Stimulated activated memory B cell treated with anti-CD40 and anti-IgM and Interleukin-4, amounts not matched to agents 10 μg/mL and 1 μg/mL and 100 μg/mL, for 72 hours (primary cell): ENCODE measurements at places on chromosomes 4 and X.
A peak's percentile ranks its signal among the peaks of the same experiment; 100 is the strongest.

GRCh38 chr4:113824396-113824795 lies 62.9 kb upstream of the CAMK2D start:
- H3K36me3 ChIP-seq: no peaks in the 10 kb centered on the region
- H3K27ac ChIP-seq: no peak overlapping the region
- no peaks in the 10 kb centered on the region for H3K27me3 ChIP-seq
- no peak for ATAC-seq

DNA sequence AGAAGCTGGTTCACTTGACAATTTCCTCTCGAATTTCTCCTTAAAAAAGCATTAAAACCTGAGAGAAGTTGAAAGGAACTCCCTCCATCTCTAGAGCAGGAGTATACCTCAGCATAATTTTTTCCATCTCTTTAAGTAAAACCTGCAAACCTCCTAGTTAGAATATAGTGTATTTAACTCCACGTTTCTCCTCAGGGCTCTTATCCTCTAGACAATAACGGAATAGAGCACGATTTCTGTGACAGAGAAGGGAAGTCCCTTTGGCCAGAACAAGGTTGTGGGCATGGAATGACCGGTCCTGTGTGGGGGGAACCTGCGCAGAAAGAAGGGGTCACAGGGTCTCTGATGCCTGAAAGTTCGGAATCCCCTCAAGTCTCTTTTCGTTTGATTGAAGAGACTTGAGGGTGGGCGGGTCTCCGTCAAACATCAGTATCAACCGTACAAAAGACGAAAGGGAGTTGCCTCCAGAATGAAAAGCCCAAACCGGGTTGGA lies 697 bp downstream of the ZNF280C start:
- peaks cover 9% of the 10 kb centered on the region for H3K4me1 ChIP-seq
- H3K4me3 ChIP-seq: peak overlapping the region; percentile 80
- H3K27me3 ChIP-seq: no peaks in the 10 kb centered on the region
- peak overlapping the region; percentile 73 for H3K27ac ChIP-seq
- ATAC-seq: no peak
- H3K36me3 ChIP-seq: no peaks in the 10 kb centered on the region

GRCh38 chr4:74932832-74933561 lies at the start of gene PARM1:
Gene PARM1, plus strand, starts transcription at chr4:74933116. Its CDS starts 212 bp downstream, at chr4:74933328.
- H3K27ac ChIP-seq: peak within 1 kb of the TSS; percentile 93
- peak within 1 kb of the TSS; percentile 98 for H3K4me3 ChIP-seq
- peaks cover 10% of the 10 kb centered on the region for H3K27me3 ChIP-seq
- peaks cover 40% of the 10 kb centered on the region for H3K4me1 ChIP-seq
- no peaks in the 10 kb centered on the region for H3K36me3 ChIP-seq

- peak; percentile 85 for ATAC-seq
- peak overlapping the region; percentile 87 for H3K4me3 ChIP-seq
- H3K4me1 ChIP-seq: peaks cover 28% of the 10 kb centered on the region
Measured at GRCh38 chr4:663438-664428, 10.3 kb downstream of the ATP5ME start.

GRCh38 chrX:132591719-132592275 lies 103.0 kb upstream of the MBNL3 start:
- ATAC-seq: no peak
- H3K36me3 ChIP-seq: no peaks in the 10 kb centered on the region
- H3K27ac ChIP-seq: no peak overlapping the region
- no peaks in the 10 kb centered on the region for H3K27me3 ChIP-seq
- no peaks in the 10 kb centered on the region for H3K4me1 ChIP-seq

- ATAC-seq: no peak
- H3K4me1 ChIP-seq: peaks cover 13% of the 10 kb centered on the region
- no peaks in the 10 kb centered on the region for H3K27me3 ChIP-seq
- peaks cover 45% of the 10 kb centered on the region for H3K36me3 ChIP-seq
Measured at GRCh38 chrX:2714551-2714950, 23.5 kb downstream of the CD99 start.

GRCh38 chr4:147206807-147207206 lies 261.1 kb upstream of the TTC29 start:
- ATAC-seq: no peak
- no peaks in the 10 kb centered on the region for H3K4me1 ChIP-seq
- no peak overlapping the region for H3K4me3 ChIP-seq
- H3K27me3 ChIP-seq: no peaks in the 10 kb centered on the region

GRCh38 chr4:110480031-110480549 lies 4.1 kb downstream of the ENPEP start:
- no peak overlapping the region for H3K27ac ChIP-seq
- no peak for ATAC-seq
- H3K4me3 ChIP-seq: no peak overlapping the region
- H3K36me3 ChIP-seq: no peaks in the 10 kb centered on the region

GRCh38 chr4:184192933-184193332 lies 24.7 kb downstream of the ENPP6 start:
- H3K27ac ChIP-seq: no peak overlapping the region
- no peaks in the 10 kb centered on the region for H3K36me3 ChIP-seq
- H3K4me3 ChIP-seq: no peak overlapping the region
- peaks cover 24% of the 10 kb centered on the region for H3K27me3 ChIP-seq
- no peak for ATAC-seq

GRCh38 chrX:66988331-66988730 lies 349.5 kb upstream of the EDA2R start:
- ATAC-seq: no peak
- no peak overlapping the region for H3K4me3 ChIP-seq
- H3K27ac ChIP-seq: no peak overlapping the region
- H3K27me3 ChIP-seq: no peaks in the 10 kb centered on the region
- H3K4me1 ChIP-seq: no peaks in the 10 kb centered on the region

DNA sequence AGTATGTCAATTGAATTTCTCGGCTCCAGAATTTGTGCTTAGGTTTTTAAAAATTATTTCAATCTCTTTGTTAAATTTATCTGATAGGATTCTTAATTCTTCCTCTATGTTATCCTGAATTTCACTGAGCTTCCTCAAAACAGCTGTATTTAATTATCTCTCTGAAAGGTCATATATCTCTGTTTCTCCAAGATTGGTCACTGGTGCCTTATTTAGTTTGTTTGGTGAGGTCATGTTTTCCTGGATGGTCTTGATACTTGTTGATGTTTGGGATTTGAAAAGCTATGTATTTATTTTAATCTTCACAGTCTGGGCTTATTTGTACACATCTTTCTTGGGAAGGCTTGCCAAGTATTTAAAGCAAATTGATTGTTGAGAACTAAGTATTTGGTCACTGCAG lies 24.7 kb upstream of the HERC3 start:
- ATAC-seq: no peak
- H3K27me3 ChIP-seq: peaks cover 34% of the 10 kb centered on the region

DNA sequence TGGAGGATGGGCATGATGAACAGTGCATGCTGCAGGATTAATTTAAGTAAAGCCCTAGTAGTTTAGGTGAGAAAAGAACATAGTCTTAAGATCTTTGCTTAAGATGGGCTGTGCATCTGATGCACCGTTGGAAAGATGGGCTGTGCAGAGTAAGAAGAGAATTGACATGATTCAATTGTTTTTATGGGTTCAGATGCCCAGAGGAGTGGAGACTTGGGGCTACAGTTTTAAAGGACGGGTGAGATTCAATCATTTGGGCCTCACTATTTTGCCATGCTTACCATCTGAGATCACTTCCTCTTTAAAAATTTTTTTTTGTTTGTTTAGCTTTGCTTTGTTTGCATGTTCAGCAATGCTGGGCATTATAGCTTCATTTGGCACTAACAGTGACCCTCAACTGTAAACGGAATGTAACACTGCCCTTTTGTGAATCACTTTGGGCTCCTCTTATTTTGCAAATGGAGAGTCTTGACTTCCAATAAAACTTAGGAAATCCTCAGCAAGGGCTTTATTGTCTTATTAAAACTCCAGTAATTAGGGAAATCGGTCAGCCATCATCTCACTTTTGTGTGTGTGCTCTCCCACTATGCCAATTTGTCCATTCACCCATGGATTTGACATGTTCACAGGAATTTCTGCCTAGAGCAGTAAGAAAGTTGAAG lies 216.1 kb upstream of the TLL1 start:
- no peaks in the 10 kb centered on the region for H3K4me1 ChIP-seq
- H3K4me3 ChIP-seq: no peak overlapping the region
- no peak for ATAC-seq

- H3K27me3 ChIP-seq: peaks cover 5% of the 10 kb centered on the region
- no peak overlapping the region for H3K27ac ChIP-seq
- H3K4me1 ChIP-seq: no peaks in the 10 kb centered on the region
- H3K4me3 ChIP-seq: no peak overlapping the region
- ATAC-seq: no peak
Measured at GRCh38 chrX:107562482-107562881, 65.8 kb upstream of the PRPS1 start.

- no peak for ATAC-seq
- H3K4me1 ChIP-seq: no peaks in the 10 kb centered on the region
- no peak overlapping the region for H3K4me3 ChIP-seq
- no peaks in the 10 kb centered on the region for H3K36me3 ChIP-seq
Measured at GRCh38 chrX:105821471-105822121, 743 bp upstream of the NRK start.

DNA sequence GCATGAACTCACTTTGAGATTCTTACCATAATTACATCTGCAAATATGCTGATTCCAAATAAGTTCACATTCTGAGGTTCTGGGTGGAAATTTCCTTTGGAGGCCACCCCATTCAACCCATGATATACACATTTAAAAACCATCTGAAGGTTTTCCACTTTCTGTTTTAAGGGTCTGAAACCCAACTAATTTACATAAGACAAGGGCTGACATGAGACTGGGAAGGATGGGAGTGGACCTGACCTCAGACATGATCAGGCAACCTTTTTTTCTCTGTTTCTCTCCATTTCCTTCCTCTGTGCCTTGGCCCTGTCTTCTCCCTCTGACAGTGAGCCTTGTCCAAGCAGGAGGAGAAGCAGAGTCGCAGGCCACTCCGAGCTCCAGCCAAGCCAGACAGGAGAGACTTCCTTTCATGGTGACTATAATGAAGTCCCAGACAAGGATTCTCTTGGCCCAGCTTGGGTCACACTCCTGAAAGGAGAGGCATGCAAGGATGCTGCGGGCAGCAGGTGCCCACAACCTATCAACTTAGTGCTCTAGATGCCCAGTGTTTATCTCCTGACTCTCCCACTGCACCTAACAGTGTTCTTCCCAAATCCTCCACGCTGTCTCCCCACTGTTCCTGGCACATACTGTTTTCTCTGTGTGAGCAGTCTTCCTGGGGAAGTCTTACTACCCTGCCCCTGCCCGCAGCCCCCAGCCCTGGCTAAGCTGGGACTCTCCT lies 39.9 kb downstream of the MSX1 start:
- H3K36me3 ChIP-seq: no peaks in the 10 kb centered on the region
- no peak overlapping the region for H3K27ac ChIP-seq
- peak; percentile 8 for ATAC-seq
- H3K4me3 ChIP-seq: no peak overlapping the region
- no peaks in the 10 kb centered on the region for H3K27me3 ChIP-seq
- H3K4me1 ChIP-seq: no peaks in the 10 kb centered on the region

DNA sequence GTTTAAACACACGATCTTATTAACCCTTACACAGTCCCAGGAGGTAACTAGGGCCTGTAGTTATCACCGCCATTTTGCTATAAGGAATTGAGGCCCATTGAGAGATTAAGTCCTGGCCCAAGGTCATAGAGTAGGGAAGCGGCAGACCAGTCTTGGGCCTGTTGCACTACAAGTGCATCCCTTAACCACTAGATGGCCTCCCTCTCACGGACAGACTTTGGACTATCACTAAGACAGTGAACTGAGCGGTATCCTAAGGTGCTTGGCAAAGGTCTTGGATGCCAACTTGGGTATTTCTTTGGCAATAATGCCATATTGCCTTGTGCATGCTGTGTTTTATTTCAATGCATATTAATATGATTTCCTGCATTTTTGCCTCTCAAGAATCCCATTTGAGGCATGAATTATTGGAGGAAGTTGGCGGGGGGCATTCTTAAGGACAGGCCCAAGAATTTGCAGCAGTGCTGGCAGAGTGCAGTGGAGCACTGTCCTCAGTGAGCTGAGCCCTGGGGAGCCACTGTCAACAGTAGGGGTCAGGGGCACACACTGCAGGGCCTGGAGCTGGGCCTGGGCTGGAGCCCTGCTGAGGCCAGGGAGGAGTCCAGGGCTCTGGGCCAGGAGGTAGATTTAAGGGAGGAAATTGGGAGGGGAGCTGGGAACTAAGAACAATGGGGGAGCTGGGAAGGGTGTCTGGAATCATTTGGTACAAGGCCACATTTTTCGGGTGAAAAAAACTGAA lies 147.4 kb downstream of the SMIM20 start:
- H3K27me3 ChIP-seq: no peaks in the 10 kb centered on the region
- ATAC-seq: peak; percentile 73
- H3K36me3 ChIP-seq: no peaks in the 10 kb centered on the region
- no peak overlapping the region for H3K4me3 ChIP-seq

- no peaks in the 10 kb centered on the region for H3K27me3 ChIP-seq
- no peak overlapping the region for H3K4me3 ChIP-seq
- peaks cover 59% of the 10 kb centered on the region for H3K36me3 ChIP-seq
- H3K4me1 ChIP-seq: peaks cover 4% of the 10 kb centered on the region
Measured at GRCh38 chrX:2351321-2351720, 149.5 kb downstream of the DHRSX start.

DNA sequence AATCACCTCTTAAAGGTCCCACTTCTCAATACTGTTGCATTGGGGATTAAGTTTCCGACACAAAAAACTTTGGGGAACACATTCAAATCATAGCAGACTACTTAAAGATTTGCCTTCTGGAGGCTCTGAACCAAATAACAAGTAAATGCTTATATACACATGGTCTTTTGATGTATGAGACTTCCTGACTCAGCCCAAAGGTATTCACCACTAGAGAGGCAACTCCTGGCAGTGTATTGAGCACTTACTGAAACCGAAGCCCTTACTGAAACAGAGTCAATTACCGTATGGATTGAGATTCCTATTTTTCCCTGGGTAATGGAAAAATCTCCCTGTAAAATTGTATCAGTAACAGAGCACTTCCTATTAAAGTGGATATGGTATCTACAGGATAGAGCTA lies 45.4 kb downstream of the ZCCHC13 start:
- peaks cover 10% of the 10 kb centered on the region for H3K4me1 ChIP-seq
- no peak overlapping the region for H3K4me3 ChIP-seq
- H3K27me3 ChIP-seq: no peaks in the 10 kb centered on the region
- H3K27ac ChIP-seq: no peak overlapping the region

DNA sequence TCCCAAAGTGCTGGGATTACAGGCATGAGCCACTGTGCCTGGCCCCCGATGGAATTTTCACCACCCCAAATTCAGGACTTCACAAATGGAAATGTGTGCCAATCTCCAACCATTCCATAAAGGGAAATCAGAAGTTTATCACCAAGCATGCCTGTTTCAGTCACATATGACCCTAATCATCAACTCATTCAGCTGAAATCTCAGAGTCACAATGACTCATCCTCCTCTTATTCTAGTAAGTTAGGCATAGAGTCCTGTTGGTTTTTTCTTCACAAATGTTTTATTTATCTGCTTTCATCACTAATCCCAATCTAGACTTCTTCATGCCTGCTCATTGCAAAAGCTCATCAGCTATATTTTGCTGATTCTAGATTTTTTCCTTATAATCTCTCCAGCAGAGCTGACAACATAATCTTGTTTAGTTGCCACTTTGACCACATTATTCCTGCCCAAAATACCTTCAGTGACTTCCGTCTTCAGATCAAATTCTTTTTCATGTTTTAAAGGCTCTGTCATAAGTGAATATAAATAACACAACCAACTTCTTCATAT lies 83.3 kb downstream of the SLC7A11 start:
- H3K27ac ChIP-seq: no peak overlapping the region
- no peaks in the 10 kb centered on the region for H3K36me3 ChIP-seq
- no peak for ATAC-seq
- no peak overlapping the region for H3K4me3 ChIP-seq
- H3K27me3 ChIP-seq: no peaks in the 10 kb centered on the region
- no peaks in the 10 kb centered on the region for H3K4me1 ChIP-seq

GRCh38 chrX:2488621-2489285 lies 12.0 kb downstream of the DHRSX start:
- no peak for ATAC-seq
- no peak overlapping the region for H3K4me3 ChIP-seq
- H3K4me1 ChIP-seq: peaks cover 18% of the 10 kb centered on the region
- peaks cover 62% of the 10 kb centered on the region for H3K36me3 ChIP-seq
- no peak overlapping the region for H3K27ac ChIP-seq
